ENCODE measurements at places on chromosomes 16 and 17. TPM values are rescaled to one million over a fixed set of nuclear protein-coding genes. Genes with fewer than 3 reads are reported as not detected.

Gene PIK3R6
- total RNA-seq, result 1.3 TPM

Gene MYH13
- not detected for total RNA-seq

Gene SULT1A3
- 23.4 TPM for total RNA-seq

Gene TEN1
- total RNA-seq, result 15.1 TPM

Gene CDC42EP4
- total RNA-seq, result 1.5 TPM

All from activated CD8-positive, alpha-beta memory T cell treated with anti-CD3 and anti-CD28 coated beads, Interleukin-2, amount 10 ng/mL, durations not matched to agents 7 days and 5 days (primary cell).